ENCODE measurements at places on chromosomes 2 and 18.

- DNase-seq: no peak
These were observed 228.7 kb downstream of the ARHGAP15 start for GRCh38 chr2:143357966-143358365.

GRCh38 chr2:214156971-214157370 lies 253.9 kb upstream of the VWC2L start:
- DNase-seq: no peak

DNA sequence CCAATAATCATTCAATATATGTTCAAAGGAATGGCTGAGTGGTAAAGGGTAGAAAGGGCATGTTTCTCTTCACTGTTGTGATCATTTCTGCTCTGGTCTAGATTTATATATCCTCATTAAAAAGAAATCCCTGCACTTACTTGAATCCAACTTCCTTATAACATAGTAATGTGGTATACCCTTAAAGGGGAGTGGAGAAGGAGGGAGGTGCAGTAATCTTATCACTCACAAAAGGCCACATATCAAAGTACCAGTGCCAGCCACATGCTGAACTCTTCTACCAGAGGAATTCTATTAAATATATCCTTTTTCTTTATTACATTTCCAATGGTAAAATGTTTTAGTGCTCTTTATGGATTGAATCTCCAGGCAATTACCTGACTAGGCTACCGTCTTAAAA lies 3.3 kb downstream of the KATNAL2 start:
- no peak for DNase-seq

DNA sequence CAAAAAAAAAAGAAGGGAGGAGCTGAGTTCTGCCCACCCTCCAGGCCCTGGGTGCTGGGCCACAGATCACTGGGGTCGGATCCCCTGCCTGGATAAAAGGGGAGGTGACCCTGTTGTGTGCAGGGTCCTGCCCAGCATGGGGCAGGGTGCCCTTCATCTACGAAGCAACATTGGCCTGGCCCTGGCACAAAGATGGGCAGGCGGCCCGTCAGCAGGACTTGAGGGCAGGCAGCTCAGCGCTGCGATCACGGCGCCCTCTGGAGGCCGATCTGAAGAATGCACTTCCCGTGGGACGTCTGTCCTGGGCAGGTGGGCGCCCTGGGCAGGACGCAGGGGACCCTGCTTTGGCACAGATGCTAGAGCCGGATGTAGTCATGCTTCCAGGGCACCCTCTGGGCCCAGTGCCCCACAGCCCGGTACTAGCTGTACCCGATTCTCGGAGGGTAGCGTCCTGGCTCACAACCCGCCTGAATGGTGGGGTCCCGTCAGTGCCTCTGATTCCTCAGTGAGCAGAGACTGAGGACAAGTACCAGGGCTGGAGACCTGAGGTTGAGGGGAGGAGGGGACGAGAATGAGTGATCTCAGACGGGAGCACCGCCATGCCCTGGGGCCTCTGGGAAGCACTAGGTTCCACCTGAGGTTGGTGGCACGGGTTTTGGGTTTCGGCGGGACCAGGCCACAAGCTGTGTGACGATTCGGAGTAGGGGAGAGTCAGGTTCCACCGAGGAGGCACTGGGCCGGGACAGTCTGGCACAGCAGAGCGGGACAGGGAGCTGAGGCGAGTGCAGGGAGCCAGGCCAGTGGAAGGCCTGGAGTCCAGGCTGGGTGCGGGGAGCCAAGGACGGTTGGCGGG lies 18.0 kb downstream of the ARID5A start:
- DNase-seq: peak; percentile 44

DNA sequence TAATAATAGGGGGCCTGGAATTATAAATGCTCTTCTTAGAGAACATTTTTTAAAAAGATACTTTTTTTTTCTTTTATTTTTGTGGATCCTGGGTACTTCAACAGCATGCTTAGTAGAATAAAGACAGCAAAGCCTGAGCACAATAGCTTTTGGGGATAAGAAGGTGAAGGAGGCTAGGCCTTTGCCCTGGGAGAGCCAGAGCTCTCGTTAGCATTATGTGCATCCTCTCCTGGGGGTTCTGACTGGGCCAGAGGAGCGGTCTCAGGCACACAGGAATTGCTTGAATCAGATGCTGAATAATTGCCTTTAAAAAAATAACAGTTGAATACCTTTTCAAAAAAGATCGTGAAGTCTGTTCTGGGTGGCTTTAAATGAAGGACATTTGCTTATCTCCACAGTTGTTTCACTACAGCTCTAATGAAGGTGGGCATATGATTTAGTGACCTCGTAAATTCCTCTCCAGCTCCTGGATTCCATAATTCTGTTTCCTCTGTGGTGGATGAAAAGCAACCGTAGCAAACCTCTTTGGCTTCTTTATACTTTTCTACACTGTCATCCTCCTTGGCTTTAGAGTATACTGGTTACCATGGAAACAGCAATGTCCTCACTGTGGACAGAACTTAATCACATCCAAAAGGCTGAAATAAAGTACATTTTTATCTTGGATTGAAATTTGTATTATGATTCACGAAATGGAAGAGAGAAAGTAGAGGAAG lies 133.8 kb downstream of the MAIP1 start:
- no peak for DNase-seq

DNA sequence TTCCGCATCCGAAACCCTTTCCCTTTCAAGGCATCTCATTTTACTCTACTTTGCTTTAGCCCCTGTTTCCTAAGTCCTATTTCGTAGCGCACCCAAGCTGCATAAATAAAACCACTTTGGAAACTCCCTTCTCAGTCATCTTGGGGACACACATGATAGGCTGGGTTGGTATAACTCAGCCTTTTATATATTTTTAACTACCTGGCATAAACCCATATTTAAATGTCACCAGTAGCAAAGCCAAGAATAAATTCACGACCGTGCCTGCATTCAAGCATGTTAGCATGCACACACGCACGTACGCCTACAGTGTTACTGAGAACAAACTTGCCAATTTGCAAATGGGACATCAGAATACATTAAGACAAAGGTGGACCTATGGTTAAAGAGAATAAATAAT lies 564.7 kb upstream of the PIK3C3 start:
- no peak for DNase-seq

DNA sequence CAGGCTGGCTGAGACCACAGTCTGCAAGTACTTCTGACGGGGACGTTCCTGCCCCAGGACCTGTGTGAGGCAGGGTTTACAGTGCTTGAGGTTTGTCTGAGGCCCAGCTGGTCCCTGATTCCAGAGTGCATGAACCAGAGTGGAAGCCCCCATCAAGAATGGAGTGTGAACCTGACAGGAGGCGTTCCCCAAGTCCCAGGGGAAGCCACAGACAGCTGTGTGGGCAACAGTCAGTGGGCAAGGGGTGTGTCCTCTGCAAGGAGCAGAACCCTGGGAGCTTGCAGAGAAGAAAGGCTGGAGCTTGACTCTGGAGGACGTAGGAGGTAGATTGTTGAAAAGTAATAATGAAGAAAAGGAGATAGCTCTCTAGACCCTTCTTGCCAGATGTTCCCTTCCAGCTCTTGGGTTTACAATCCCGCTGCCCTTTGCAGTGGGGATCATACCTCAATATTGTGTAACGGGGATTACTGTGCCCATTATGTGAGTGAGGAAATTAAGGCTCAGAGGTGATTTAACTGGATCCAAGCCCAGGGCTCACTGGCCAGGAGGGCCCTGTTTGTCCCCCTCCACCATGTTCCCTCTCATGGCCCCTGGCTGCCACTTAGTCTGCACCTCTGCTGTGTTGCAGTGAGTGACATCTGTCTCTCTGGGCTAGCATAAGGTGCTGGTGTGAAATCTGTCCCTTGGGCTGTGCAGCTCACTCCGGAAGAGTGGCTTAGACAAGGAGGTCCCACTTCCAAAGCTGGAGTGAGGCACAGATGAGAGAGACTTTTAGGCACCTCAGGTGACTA lies 6.2 kb downstream of the DBI start:
- DNase-seq: no peak

DNA sequence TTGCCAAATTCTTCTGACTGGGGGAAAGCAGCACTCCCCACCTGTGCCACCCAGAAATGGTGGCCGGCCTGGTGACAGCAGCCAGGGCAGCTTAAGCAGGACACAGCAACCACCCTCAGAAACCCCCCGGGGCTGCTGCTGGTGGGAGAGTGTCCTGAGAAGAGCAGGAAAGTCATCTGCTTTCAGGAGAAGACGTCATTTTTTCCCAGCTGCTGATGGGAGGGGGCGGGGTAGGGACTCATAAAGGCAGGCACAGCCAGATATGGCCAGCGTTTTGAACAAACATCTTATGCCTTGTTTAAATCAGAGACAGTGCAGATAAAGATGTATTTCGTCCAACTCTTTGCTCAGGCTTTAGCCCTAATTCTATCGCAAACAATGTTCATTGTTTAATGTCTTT lies 139.5 kb downstream of the LRRC30 start:
- DNase-seq: no peak

DNA sequence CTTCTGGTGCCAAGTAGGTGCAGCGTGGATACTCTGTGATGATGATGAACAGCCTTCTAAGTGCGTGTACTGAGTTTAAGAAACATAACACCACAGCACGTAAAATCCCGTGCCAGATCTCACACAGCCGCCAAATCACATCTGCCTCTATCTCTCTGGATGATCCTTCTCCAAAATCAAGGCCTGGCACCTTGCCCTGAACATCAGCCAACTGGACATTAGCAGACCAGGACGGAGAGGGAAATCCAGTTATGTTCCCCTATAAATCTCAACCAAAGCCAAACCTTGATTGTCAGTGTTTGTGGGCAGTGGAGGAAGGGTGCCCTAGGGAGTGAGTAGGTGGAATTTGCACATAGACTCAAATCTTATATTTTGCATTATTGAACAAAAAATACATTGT lies 164.3 kb downstream of the MIB1 start:
- DNase-seq: no peak

DNA sequence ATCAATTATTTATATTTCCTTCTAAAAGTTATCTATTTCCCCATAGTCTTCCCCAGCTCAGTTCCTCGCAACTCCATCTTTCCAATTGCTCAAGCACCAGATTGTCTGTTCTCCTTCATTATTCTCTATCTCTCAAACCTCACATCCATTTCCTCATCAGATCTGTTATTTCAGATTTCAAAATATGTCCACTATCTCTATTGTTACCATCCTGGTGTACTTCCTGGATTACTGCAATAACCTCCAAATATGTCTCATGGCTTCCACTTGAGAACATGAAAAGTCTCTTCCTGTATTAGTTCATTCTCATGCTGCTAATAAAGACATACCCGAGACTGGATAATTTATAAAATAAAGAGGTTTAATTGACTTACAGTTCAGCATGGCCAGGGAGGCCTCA lies 641.7 kb upstream of the ZEB2 start:
- DNase-seq: no peak

- no peak for DNase-seq
These were observed 1044.4 kb upstream of the CNTNAP5 start for GRCh38 chr2:122980671-122981070.

DNA sequence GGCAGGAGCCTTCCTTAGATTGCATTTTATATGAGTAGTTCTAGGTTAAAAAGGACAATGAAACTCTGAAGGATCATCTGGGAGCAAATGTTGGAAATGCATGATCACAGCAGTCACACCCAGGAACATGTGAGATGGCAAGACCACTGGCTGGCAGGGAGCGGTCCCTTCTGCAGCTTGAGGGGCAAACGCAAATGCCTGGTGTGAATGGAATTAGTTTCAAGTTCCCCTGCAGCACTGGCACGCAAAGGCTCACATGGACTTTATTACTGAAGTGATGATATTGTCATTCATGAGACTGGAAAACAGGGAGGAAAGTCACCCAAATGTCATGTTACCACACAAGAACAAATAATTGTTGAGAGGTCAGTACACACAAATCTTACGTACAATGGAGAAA lies 223.3 kb downstream of the FBXO15 start:
- DNase-seq: no peak

- DNase-seq: no peak
These were observed 2.3 kb upstream of the LPIN2 start for GRCh38 chr18:3015204-3015592.

- DNase-seq: no peak
These were observed 48.9 kb downstream of the AGAP1 start for GRCh38 chr2:235542733-235543127.

DNA sequence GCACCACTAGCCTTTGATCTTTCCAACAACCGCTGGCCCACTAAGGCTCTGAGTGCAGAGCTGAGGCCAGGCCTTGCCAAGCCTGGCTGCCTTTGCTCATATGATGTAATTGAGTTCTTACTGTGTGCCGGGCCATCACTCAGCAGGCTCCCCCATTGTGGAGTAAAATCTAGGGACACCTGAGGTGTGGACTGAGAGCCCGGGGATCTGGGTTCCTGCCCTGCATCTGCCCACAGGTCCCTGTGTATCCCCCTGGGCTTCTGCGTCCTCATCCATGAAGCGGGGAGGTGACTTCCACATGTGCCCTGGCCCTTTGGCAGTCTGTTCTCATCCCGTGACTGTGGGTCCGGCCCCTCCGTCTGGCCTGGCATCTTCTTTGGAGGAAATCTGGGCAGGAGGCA lies 33.8 kb downstream of the GREB1 start:
- no peak for DNase-seq

GRCh38 chr2:208501206-208501605 lies 94.6 kb downstream of the PTH2R start:
- no peak for DNase-seq

DNA sequence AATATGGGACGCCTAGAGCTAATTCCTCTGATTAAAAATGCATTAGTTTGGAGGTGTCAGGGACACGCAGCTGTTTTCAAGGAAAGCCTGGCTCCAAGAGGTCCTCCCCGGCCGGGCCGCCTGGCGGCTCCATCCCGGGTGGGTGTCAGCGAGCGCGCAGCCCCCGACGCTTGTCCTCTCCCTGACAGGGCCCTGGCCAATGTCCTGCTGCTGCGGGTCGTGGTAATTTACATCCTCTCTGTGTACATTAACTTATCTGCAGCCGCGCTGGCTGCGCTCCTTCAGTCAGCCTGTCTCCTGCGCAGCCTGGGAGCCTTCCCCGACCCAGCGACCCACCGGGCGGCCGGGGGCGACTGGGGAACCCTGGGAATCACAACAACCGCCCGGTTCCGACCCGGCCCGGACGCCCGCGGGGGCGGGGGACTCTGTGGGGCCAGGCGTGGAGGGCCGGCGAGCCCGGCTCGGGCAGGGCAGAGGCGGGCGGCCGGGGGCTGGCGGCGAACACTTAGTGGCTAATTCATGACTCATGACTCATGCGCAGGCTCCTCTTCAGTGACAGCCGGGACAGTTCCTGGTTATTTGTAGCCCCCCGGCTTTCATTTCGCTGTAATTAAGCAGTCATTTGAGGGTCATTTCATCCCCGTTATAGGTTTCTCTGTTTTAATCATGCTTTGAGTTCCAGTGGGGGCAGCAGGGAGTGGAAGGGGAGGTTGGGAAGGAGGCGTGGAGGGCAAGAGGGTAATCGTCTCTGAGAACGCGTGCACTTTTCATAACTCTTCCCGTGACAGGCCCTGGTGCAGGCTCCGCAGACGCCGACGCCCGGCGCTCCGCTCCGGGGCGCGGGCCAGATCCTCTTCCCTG lies 141.9 kb upstream of the CTAGE1 start:
- no peak for DNase-seq

DNA sequence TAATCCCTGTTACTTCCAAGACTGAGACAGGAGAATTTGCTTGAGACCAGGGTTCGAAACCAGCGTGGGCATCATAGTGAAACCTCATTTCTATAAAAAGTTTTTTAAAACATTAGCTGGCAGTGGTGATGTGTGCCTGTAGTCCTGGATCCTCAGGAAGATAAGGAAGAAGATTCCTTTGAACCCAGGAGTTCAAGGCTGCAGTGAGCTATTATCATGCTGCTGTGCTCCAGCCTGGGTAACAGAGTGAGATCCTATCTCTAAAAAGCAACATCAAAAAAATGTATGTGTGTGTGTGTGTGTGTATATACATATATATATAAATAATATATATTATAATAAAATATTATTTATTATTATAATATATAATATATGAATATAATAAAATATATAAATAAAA lies 1417.6 kb upstream of the CDH2 start:
- DNase-seq: no peak
